ENCODE measurements at places on chromosomes 5 and 9. TPM values are rescaled to one million over a fixed set of nuclear protein-coding genes. Genes with fewer than 3 reads are reported as not detected.

Gene PCDHB14
- total RNA-seq, result 0.75 TPM

Gene FUT7
- total RNA-seq, result 0.13 TPM

Gene LURAP1L
- total RNA-seq, result 20.9 TPM

Gene DOCK2
- 8.8 TPM for total RNA-seq

Gene IFNA21
- total RNA-seq, result not detected

Gene PCDHB10
- 0.09 TPM for total RNA-seq

Gene PCSK1
- not detected for total RNA-seq

Gene CCDC187
- total RNA-seq, result not detected

Gene ARAP3
- total RNA-seq, result 1.4 TPM

Gene NKD2
- total RNA-seq, result 2.7 TPM

Gene SLC25A2
- total RNA-seq, result not detected

Gene IL13
- not detected for total RNA-seq

Gene DND1
- 0.61 TPM for total RNA-seq

Gene IL9
- not detected for total RNA-seq

Gene TMEFF1
- total RNA-seq, result 0.09 TPM

Gene GABRA1
- total RNA-seq, result not detected

Gene TCF7
- 2.6 TPM for total RNA-seq

Gene TAF1L
- total RNA-seq, result not detected

Gene SLC34A1
- total RNA-seq, result 3.4 TPM

Gene CER1
- total RNA-seq, result not detected

Gene FIBCD1
- total RNA-seq, result not detected

Gene TEK
- 6.9 TPM for total RNA-seq

Gene CHSY3
- total RNA-seq, result 1.5 TPM

Gene ZBTB26
- 1.4 TPM for total RNA-seq

Gene CDH10
- not detected for total RNA-seq

Gene SMIM32
- total RNA-seq, result not detected

Gene GPR107
- total RNA-seq, result 14.8 TPM

Gene MYOT
- not detected for total RNA-seq

Gene SPACA9
- total RNA-seq, result 1.2 TPM

Gene ADAMTS2
- 14.3 TPM for total RNA-seq

Gene C9
- total RNA-seq, result 1,385 TPM

Gene DIPK1B
- total RNA-seq, result 6.2 TPM

Gene EIF4E1B
- not detected for total RNA-seq

Gene S100Z
- not detected for total RNA-seq

Gene GARIN3
- not detected for total RNA-seq

Gene DBH
- 12.9 TPM for total RNA-seq

Gene TESK1
- 10.7 TPM for total RNA-seq

Gene SOHLH1
- not detected for total RNA-seq

Gene GRXCR2
- not detected for total RNA-seq

Gene PTPRD
- 16.2 TPM for total RNA-seq

Measured in right lobe of liver (tissue), 6 donors.